ENCODE measurements at places on chromosomes 3 and 15. TPM values are rescaled to one million over a fixed set of nuclear protein-coding genes. Genes with fewer than 3 reads are reported as not detected.

INKA1 gene
- 3.3 TPM for total RNA-seq

DNA sequence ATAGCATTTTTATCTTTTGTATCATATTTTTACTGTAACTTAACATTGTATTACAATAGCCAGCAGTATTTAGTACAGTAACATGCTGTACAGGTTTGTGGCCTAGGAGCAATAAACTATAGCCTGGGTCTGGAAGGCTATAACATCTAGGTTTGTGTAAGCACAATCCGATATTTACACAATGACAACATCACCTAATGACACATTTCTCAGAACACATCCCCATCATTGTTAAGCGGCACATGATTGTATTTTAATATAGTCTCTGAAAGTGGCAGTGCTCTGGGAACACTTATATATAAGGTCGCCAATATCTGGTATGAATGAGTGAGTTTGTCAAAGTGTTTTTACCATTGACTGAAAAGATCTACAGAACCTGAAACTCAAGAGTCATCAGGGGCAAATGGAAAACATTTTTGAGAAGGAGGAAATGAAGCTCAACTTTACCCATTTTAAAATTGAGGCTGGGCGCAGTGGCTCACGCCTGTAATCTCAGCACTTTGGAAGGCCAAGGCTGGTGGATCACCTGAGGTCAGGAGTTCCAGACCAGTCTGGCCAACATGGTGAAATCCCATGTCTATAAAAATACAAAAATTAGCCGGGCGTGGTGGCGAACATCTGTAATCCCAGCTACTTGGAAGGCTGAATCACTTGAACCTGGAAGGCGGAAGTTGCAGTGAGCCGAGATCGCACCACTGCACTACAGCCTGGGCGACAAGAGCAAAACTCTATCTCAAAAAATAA is 38.8 kb upstream of the TNFSF10 start:
- DNase-seq = no peak
- no peaks in the 10 kb centered on the region for H3K27me3 ChIP-seq
- no peaks in the 10 kb centered on the region for H3K36me3 ChIP-seq
- no peak overlapping the region for H3K4me3 ChIP-seq
- H3K4me1 ChIP-seq = peaks cover 27% of the 10 kb centered on the region

GRCh38 chr15:75446151-75446550 is 5.3 kb downstream of the SIN3A start:
- no peak overlapping the region for H3K27ac ChIP-seq
- peaks cover 50% of the 10 kb centered on the region for H3K4me1 ChIP-seq
- no peak overlapping the region for H3K4me3 ChIP-seq
- DNase-seq = no peak
- H3K36me3 ChIP-seq = no peaks in the 10 kb centered on the region

- H3K36me3 ChIP-seq = peaks cover 100% of the 10 kb centered on the region
- DNase-seq = no peak
- no peaks in the 10 kb centered on the region for H3K27me3 ChIP-seq
- H3K4me1 ChIP-seq = no peaks in the 10 kb centered on the region
- H3K4me3 ChIP-seq = no peak overlapping the region
Measured at GRCh38 chr15:63638839-63639238, 41.7 kb downstream of the FBXL22 start.

DNA sequence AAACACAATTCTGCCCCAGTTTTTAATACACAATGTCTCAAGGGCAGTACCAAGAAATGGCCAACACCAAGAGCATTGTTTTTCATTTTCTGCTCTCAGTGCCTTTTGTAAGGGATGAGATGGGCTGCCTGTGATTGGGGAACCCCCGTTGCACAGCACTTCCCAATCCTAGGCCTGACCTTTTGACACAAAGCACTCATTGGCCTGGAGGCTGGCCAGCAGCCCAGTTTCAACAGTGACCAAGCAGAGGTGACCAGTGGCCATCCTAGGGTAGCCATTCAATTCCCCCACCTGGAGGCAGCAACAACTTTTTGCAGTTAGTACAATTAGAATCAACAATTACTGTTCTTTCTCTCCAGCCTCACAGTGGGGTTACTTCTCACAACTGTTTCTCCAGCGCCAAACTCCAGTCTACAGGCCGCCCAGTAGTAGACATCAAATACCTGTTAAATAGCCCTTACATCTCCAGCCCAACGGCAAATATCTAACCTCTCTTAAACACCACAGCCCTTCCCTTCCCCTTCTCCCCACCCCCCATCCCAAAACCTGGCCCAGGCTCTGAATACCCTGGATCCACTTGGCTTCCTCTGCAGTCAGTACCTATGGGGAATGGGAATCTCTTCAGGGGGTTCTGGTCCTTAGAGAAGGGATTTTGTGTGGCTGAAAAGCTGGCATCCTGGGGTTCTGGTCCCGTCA is 8.9 kb upstream of the LRRC2 start:
- no peak for DNase-seq
- no peak overlapping the region for H3K27ac ChIP-seq
- H3K36me3 ChIP-seq = no peaks in the 10 kb centered on the region
- H3K4me1 ChIP-seq = peaks cover 5% of the 10 kb centered on the region
- H3K4me3 ChIP-seq = no peak overlapping the region

CHDH gene
- total RNA-seq = 2.4 TPM

GRCh38 chr3:124158168-124158881 is 166.4 kb upstream of the ROPN1 start:
- H3K27ac ChIP-seq = no peak overlapping the region
- H3K36me3 ChIP-seq = no peaks in the 10 kb centered on the region
- no peak overlapping the region for H3K4me3 ChIP-seq
- no peak for DNase-seq
- no peaks in the 10 kb centered on the region for H3K27me3 ChIP-seq
- peaks cover 41% of the 10 kb centered on the region for H3K4me1 ChIP-seq

GRCh38 chr3:18771931-18772330 is 346.8 kb upstream of the SATB1 start:
- no peak for DNase-seq
- H3K27me3 ChIP-seq = no peaks in the 10 kb centered on the region
- no peaks in the 10 kb centered on the region for H3K4me1 ChIP-seq
- H3K27ac ChIP-seq = no peak overlapping the region
- H3K4me3 ChIP-seq = no peak overlapping the region

CEP97 gene
- 7.3 TPM for total RNA-seq

GRCh38 chr15:96115642-96116041 is 214.9 kb upstream of the NR2F2 start:
- H3K4me3 ChIP-seq = no peak overlapping the region
- peaks cover 5% of the 10 kb centered on the region for H3K4me1 ChIP-seq

DNA sequence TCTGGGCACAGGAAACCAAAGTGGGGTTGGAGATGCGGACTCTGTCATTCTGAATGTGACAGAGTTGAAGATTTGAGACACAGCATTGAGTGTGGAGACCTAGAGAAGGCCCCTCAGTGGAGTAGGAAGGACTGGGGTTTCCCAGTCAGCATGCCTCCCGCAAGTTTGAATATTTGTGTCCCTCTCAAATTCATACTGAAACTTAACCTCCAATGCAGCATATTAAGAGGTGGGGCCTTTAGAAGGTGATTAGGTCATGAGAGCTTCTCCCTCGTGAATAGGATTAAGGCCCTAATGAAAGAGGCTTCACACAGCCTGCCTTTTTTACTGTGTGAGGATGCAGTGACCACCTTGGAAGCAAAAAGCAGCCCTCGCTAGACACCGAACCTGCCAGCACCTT is 8.0 kb downstream of the HDDC3 start:
- H3K27ac ChIP-seq = no peak overlapping the region
- no peak overlapping the region for H3K4me3 ChIP-seq
- H3K36me3 ChIP-seq = peaks cover 21% of the 10 kb centered on the region
- H3K27me3 ChIP-seq = no peaks in the 10 kb centered on the region

DNA sequence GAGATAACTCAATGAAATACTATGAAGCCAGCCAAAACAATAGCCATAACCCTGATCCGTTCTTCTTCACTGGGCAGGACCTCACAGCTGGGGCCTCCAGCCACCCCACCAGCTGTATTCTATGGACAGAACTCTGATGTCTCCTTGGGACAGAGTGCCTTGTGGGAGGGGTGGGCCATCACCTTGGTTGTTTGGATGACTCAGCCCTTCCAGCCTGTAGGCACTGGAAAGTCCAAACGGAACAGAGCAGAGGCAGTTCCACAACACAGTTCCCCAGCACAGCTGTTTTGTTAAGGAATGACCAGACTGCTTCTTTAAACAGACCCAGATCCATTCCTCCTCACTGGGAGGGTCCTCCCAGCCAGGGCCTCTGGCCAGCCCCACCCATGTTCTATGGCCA is 31.9 kb upstream of the ZBED2 start:
- H3K36me3 ChIP-seq = no peaks in the 10 kb centered on the region
- H3K27me3 ChIP-seq = no peaks in the 10 kb centered on the region
- no peak overlapping the region for H3K27ac ChIP-seq
- H3K4me3 ChIP-seq = no peak overlapping the region
- DNase-seq = no peak

DNA sequence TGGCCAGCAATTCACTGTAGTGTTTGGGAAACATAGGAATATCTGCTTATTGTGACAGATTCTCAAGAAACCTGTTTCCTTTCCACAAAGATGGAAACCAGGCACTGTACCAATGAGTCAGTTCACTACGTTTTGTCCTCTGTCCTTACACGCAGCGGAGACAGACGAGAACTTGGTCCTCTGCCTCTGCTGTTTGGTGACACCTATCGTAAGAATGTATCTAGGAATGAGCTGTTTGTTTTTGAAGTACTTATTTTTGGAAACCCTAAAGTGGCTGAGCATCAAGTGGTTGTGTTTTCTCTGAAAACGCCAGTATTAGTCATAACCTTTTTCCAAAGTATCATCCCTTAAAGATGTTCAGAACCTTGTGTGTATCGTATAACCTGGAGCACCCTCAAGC is 93.0 kb downstream of the PGPEP1L start:
- no peak for DNase-seq
- H3K4me1 ChIP-seq = peaks cover 17% of the 10 kb centered on the region

DNA sequence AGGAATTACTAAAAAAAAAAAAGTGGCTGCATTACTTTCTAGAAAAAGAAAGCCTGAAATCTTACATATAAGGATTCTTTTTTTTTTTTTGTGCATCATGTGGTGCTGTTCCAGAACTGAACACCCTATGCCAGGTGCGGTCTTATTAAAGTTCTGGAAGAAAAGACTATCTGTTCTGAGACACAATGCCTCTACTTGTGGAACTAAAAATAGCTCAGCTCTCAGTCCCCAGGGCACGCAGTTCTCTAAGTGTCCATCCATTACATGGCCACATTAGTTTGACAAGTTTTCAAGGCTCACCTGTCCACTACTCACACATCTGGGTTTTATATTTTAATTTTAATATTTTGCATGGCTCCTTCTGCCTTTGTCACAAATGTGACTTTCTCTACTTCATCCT is 126.6 kb upstream of the ADAMTS9 start:
- H3K36me3 ChIP-seq = no peaks in the 10 kb centered on the region
- peak overlapping the region; percentile 63 for H3K27ac ChIP-seq
- peaks cover 32% of the 10 kb centered on the region for H3K4me1 ChIP-seq

IL17RB gene
- total RNA-seq = 0.63 TPM

DNA sequence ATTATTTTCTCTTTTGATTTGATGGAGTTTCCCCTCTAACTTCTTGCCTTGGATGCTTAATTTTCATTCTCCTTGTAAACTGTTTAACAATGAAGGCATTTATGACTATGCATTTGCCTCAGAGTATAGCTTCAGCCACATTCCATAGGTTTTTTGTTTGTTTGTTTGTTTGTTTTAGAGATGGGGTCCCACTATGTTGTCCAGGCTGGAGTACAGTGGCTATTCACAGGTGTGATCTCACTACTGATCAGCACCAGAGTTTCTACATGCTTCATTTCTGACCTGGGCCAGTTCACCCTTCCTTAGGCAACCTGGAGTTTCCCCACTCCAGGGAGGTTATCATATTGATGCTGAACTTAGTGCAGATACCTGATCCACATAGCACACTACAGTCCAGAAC is 4.1 kb downstream of the SECISBP2L start:
- peaks cover 73% of the 10 kb centered on the region for H3K4me1 ChIP-seq
- H3K36me3 ChIP-seq = no peaks in the 10 kb centered on the region
- H3K27ac ChIP-seq = no peak overlapping the region
- no peak overlapping the region for H3K4me3 ChIP-seq
- H3K27me3 ChIP-seq = no peaks in the 10 kb centered on the region

IL17RE gene
- total RNA-seq = 1.2 TPM

DNA sequence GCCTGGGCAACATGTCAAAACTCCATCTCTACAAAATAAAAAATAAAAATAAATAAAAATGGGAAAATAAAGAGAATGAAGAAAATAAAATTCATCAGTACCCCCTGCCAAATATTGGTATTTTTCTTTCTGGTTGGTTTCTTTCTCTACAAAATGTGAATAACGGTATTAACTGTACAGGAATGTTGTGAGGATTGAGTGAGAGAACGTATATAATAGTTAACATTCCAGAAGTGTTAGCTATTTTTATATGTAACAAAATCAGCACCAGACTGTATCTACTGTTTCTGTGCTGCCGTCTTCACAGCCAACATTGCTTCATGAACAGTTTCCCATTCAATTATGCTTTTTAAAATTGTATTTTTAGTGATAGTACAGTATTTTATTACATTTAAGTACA is 25.5 kb upstream of the RNU6-1 start:
- no peak overlapping the region for H3K27ac ChIP-seq
- H3K27me3 ChIP-seq = no peaks in the 10 kb centered on the region
- no peaks in the 10 kb centered on the region for H3K36me3 ChIP-seq
- H3K4me3 ChIP-seq = no peak overlapping the region

DNA sequence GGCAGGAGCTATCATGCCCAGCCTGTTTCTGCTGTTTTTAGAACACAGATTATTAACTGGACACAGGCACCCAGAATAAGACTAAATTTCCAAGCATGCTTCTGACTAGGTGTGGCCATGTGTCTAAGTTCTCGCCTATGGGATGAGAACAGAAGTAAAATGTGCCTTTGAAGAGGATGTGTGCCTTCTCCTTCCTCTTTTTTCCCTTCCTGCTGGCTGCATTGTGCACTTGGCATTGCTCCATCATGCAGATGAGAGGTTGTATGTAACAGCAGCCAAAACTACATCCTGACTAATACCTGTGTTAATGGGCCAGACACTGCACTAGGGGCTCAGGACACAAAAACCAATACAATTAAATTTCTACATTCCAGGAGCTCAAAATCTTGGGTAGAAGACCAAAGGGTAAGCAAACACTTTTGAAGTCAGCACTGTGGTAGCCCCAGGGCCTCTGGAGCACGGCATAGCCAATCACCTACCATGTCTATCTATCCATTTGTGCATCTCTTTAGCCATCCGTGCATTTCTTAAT is 40.9 kb upstream of the RNU6-1 start:
- no peak overlapping the region for H3K4me3 ChIP-seq
- no peaks in the 10 kb centered on the region for H3K27me3 ChIP-seq
- peaks cover 32% of the 10 kb centered on the region for H3K4me1 ChIP-seq
- peak; percentile 87 for DNase-seq
- no peaks in the 10 kb centered on the region for H3K36me3 ChIP-seq

GRCh38 chr15:60740787-60741354 is 261.9 kb upstream of the ICE2 start:
- no peaks in the 10 kb centered on the region for H3K36me3 ChIP-seq
- H3K27ac ChIP-seq = no peak overlapping the region
- no peaks in the 10 kb centered on the region for H3K27me3 ChIP-seq

SCAANT1 gene
- total RNA-seq = not detected

MAP1A gene
- total RNA-seq = 32.4 TPM

CORO2B gene
- total RNA-seq = 8.9 TPM

All from esophagus muscularis mucosa (tissue), 4 donors.